K562 (cell line): ENCODE measurements at places on chromosomes 2 and 18.

- no peak for DNase-seq
These were observed 6.7 kb downstream of the TUBB6 start for GRCh38 chr18:12314591-12315305.

- no peak for DNase-seq
These were observed 5.7 kb downstream of the MAL start for GRCh38 chr2:95031076-95031725.

GRCh38 chr18:56085551-56085950 lies 497.6 kb upstream of the TCF4 start:
- no peak for DNase-seq

GRCh38 chr2:226798422-226799210 lies 1.0 kb downstream of the IRS1 start:
- no peak for DNase-seq

DNA sequence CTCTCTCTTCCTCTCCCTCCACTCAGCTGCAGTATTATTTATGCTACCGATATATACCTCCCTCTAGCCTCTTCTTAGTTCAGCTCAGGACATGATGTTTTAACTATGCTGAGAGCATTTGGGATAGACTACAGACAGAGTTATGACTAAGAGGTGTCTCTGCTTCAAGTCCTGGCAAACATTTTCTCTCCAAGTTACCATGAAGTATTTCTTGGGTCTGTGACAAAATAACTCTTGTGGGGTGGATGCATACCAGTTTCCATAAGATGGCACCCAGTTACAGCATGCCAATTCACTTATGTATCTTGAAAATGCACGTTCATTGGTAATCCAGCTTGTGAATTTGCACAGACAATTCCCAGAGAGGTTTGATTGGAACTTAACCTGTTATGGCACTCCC lies 737.6 kb downstream of the SLC4A3 start:
- DNase-seq: no peak

GRCh38 chr2:229417176-229417575 lies 146.1 kb upstream of the PID1 start:
- no peak for DNase-seq

- no peak for DNase-seq
These were observed 297.2 kb downstream of the NCKAP5 start for GRCh38 chr2:133271105-133271504.

DNA sequence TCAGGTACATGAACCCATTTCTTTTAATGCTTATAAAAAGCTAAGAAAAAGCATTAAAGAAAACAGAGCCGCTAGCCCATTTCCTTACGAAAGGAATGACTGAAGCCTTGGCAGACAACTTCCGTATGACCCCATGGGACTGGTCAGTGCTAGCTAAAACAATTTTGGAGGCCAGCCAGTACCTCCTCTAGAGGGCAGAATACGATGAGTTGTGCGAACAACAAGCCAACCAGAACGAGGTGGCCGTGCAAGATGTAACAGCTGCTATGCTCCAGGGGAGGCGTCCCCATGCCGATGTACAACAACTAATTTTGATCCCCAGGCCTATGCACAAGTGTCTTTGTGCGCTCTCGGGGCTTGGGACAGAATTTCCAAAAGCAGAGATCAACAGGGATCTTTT lies 16.7 kb downstream of the MAP3K2 start:
- no peak for DNase-seq

- DNase-seq: no peak
These were observed 243.4 kb downstream of the TGIF1 start for GRCh38 chr18:3693410-3693809.

- DNase-seq: no peak
These were observed 12.6 kb downstream of the NDUFAF7 start for GRCh38 chr2:37244017-37244416.

- no peak for DNase-seq
These were observed 1120.1 kb upstream of the FAM98A start for GRCh38 chr2:34719206-34719605.

DNA sequence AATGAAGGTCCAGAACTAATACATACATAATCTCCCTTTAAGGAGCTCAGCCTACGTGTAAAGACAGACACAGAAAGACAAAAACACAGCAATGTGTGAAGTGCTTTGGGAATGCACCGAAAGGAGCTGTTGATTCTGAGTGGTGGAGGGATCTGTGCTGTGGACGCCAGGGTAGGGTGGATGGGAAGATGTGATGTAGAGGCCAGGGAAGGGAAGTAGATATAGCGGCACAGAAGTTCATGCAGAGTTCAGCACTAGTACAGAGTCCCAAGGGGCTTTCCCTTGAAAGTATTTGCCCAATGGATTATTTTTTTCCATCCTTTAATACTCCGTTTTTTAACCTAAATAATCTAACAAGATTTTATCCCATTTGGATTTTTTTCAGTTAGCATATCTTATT lies 32.1 kb upstream of the DOCK10 start:
- no peak for DNase-seq
